Activated T-helper 1 cell treated with anti-CD3 and anti-CD28 coated beads, Interleukin-2, amount 50 U/mL, for 16 hours (primary cell): ENCODE measurements at places on chromosomes 7 and 10.

GRCh38 chr10:63901881-63902280, 380.7 kb downstream of the REEP3 start:
- no peak for DNase-seq

DNA sequence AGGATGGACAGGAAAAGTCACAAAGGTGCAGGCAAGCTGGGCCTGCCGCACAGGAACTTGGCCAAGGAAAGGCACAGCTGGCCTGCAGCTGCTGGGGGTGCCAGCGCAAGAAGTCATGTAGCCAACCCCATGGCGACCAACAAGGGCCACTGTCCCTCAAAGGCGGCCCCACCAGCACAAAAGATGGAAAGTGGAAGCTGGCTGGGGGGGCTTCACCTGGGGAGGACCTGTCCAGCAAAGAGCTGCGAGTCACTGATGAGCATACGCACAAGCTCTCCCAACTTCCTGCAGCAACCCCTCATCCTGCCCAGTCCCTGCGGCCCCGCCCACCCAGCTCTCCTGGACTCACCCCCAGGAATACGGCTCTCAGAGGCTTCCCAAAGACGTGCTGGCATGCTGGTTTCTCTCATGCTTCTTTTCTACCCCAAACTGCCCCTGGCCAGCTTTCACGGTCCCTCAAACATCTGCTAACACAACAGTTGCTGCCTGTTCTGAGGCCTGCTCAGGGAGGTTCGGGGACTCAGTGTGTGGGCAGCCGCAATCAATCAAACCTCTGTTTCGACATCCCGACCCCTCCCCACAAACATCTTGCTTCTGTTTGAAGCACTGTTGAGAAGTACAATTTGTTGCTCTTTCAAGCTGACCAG, 67.6 kb downstream of the FAM53B start:
- no peak for DNase-seq

GRCh38 chr7:24879291-24879690, 100.7 kb downstream of the OSBPL3 start:
- DNase-seq = no peak

DNA sequence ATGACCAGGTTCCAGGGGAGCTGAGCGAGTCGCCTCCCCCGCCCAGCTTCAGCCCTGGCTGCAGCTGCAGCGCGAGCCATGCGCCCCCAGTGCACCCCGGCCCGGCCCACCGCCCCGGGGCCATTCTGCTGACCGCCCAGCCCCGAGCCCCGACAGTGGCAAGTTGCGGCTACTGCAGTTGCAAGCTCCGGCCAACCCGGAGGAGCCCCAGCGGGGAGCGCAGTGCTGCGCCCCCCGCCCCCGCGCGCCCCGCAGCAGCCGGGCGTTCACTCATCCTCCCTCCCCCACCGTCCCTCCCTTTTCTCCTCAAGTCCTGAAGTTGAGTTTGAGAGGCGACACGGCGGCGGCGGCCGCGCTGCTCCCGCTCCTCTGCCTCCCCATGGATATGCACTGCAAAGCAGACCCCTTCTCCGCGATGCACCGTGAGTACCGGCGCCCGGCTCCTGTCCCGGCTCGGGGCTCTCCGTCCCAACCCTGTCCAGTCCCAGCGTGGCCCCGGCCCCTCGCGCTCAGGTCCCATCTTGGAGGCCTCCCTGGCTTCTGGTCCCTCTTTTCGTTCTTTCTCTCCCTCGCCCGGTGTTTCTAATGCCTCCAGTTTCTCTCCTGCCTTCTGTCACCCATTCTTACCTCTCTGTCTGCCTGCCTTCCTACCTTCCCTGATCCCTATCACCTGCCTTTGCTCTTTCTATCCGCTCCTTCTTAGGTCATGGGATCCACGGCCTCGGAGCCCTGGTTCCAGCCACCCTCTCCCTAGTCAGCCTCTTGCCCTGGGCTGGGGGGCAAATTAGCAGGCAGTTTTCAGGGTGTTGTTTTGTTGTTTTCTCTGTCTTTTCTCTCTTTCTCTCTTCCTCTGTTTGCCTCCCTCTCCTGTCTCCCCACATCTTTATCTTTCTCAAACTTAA, 751 bp downstream of the PAX2 start:
- DNase-seq = no peak

- DNase-seq = no peak
Measured at GRCh38 chr7:8115547-8116402, 146.2 kb downstream of the ICA1 start.

- no peak for DNase-seq
Measured at GRCh38 chr10:77144656-77145055, 493.0 kb downstream of the KCNMA1 start.

DNA sequence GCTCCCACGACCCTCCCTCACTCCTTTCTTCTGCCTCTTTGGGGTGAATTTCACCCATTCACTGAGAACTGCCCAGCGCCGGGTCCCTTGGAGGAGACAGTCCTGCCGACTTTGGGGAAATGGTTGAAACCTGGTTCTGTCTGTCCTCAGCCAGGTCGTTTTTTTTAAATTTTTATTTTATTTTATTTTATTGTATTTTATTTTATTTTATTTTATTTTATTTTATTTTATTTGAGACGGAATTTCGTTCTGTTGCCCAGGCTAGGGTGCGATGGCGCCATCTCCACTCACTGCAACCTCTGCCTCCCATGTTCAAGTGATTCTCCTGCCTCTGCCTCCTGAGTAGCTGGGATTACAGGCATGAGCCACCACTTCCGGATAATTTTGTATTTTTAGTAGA, 105.9 kb upstream of the SH2B2 start:
- no peak for DNase-seq

GRCh38 chr7:65371468-65371867, 2.2 kb upstream of the ZNF92 start:
- DNase-seq = no peak

GRCh38 chr10:22894714-22895113, 33.1 kb upstream of the ARMC3 start:
- no peak for DNase-seq

DNA sequence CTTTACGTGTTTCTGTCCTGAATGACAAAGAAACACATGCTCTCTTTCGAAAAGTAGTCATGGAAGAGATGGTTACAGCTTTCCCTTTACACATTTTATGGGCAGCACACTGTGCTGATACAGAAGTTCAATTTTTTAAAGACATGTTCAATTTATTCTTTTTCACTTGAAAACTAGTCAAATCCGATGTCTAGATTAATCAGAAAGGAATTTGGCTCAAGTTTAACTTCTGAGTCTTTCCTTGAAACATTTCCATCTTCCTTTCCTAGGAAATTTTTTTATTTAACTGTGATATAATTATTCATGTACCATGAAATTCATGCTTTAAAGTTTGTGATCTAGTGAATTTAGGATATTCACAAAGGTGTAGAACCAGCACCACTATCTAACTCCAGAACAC, 360.1 kb downstream of the TNS3 start:
- no peak for DNase-seq
